Purkinje cell (primary cell): ENCODE measurements at places on chromosomes 6 and 20. TPM values are rescaled to one million over a fixed set of nuclear protein-coding genes. Genes with fewer than 3 reads are reported as not detected.

COL12A1 gene
- 2.8 TPM in 1 of 2 replicates, not detected in the other for polyA plus RNA-seq

MYCT1 gene
- polyA plus RNA-seq: 0.17 TPM in 1 of 2 replicates, not detected in the other

LZTS3 gene
- 1.3 and 5.0 TPM in 2 replicates for polyA plus RNA-seq

PLCB1 gene
- 57.0 and 123 TPM in 2 replicates for polyA plus RNA-seq

MLN gene
- not detected in 2 replicates for polyA plus RNA-seq

LY86 gene
- not detected in 2 replicates for polyA plus RNA-seq

ZC2HC1B gene
- not detected in 2 replicates for polyA plus RNA-seq

RAET1L gene
- polyA plus RNA-seq: not detected in 2 replicates

MRPL2 gene
- 48.1 and 61.6 TPM in 2 replicates for polyA plus RNA-seq

B3GAT2 gene
- 4.7 and 5.5 TPM in 2 replicates for polyA plus RNA-seq

HLA-DOB gene
- polyA plus RNA-seq: not detected in 2 replicates

ZSCAN23 gene
- 1.2 TPM in 1 of 2 replicates, not detected in the other for polyA plus RNA-seq

MRPL18 gene
- 179 and 190 TPM in 2 replicates for polyA plus RNA-seq

OGFR gene
- polyA plus RNA-seq: 0.35 and 1.4 TPM in 2 replicates

SLC17A3 gene
- not detected in 2 replicates for polyA plus RNA-seq
